ENCODE measurements at places on chromosomes 5 and 9. TPM values are rescaled to one million over a fixed set of nuclear protein-coding genes. Genes with fewer than 3 reads are reported as not detected.

- no peak for DNase-seq
Measured at GRCh38 chr5:35212122-35212982, 17.9 kb downstream of the PRLR start.

DNA sequence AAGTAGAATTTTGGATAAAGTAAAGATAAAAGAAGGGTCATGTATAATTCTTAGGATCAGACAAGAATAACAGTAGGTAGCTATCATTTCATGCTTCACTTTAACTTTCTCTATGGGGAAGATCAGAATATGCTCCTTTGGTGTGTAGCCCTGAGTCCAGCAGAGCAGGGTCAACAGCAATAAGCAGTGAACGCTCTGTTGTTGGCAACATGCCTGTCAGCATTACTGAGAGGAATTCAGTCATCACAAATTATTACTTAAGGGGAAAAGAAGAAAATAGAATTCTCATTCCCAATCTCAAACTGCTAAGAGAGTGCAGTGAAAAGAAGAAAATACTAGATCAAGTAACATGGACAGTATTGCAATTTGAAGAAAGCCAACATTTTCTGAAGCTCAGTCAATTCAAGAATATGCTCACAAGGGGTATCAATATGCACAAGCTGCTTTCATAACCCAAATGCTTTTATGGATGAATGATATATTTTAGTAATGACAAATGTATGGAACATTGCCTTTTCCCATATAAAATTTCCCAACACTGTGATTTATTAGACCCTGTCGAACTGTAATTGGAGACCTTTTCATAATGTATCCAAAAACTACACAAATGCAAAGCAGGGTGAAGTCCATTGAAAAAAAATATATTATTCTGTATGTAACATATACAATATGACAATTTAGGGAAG lies 1359.4 kb downstream of the EFNA5 start:
- no peak for DNase-seq

SPINK6 gene
- total RNA-seq: not detected

- DNase-seq: peak; percentile 67
Measured at GRCh38 chr5:139104577-139105276, 93.4 kb downstream of the SIL1 start.

- no peak for DNase-seq
Measured at GRCh38 chr5:68265347-68265746, 49.8 kb downstream of the PIK3R1 start.

PCDHB7 gene
- total RNA-seq: 0.77 TPM

RNF183 gene
- not detected for total RNA-seq

GRCh38 chr9:82124090-82124489 lies 135.5 kb downstream of the SPATA31D1 start:
- DNase-seq: no peak

RFESD gene
- 6.0 TPM for total RNA-seq

GRCh38 chr5:119322312-119322947 lies 33.4 kb upstream of the TNFAIP8 start:
- DNase-seq: no peak

DNA sequence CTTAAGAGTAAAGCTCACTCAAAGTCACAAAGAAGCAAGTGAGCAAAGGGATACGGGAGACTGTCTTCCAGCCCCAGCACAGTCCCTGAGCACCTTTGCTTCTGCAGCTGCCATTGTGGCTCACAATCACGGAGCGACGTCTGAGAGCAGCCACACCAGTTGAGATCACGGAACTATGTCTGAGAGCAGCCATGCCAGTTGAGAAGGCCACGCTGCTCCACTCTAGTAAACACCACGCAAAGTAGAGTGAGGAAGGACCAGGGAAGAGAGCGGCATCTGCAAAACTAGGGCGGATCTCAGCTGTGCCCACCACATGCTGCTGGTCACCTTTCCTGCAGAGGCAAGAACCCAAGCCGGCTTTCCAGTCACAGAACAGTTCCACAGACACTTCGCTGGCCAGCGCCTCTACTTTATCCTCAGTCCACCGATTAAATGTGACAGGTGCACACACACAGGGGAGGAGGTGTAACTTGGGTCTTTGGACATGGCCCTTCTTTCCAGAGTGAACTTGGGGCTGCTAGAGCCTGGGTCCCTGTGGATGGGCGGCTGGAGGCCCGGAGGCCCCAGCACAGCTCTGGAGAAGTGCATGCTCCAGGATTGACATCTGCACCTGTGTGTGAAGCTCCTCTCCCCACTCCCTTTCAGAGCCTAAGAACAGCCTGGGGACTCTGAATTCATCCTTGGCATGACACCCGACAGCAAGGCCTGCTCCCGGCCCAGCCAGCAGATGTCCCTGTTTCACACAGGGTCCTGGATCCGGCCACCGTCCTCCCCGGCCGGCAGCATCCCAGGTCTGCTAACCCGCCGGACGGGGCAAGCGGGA lies 324.9 kb upstream of the IRX4 start:
- DNase-seq: no peak

ANKRD31 gene
- not detected for total RNA-seq

DNA sequence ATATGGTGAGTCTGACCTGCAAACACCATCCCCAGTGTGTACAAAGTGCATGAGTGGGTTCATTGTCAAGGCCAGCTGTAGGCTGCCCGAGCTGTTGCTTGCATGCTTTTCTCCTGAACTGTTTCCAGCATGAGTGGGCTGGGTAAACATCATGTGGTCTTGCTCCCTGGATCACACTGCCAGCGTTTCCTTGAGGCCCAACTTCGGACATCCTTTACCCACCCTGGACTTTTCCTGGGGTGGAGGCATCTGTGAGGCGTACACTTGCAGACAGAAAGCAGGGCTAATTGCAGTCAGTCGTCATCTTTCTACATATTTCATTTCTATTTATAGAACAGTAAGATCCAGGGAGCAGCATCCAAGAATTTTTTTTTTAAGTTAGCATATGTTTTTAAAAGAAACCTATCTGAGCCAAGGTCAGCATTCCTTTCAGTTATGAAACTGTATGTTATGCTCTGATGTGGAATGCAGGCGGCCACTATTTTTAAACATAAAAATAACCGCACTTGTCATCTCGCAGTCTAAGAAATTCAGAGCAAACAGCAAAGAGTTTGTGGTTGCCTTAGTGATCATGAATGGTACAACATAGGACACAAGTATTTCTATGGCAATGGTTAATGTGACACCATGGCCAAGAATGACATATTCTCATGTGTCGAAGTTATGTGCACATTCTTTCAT lies 106.5 kb upstream of the DMRT1 start:
- DNase-seq: no peak

CYLC2 gene
- total RNA-seq: not detected

CDHR2 gene
- total RNA-seq: 0.20 TPM

DNA sequence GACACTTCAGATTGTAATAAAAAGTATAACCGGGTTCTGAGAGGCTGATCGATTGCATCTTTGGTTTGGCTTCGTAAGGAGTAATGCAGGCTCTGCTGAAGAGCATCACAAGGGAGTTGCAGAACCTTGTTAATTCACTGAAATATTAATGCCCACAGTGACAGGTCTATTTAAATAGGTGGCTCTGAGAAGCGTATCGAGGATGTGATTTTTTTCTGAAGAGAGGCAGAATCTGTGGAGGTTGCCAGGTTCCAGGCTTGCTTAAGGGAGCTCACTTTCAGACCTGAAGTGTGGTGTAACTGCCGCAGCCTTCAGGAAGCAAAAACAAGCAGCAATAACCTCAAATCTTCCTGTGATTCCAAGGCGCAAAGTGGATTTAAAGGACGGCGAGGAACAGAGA lies 80.3 kb downstream of the ANKRD33B start:
- no peak for DNase-seq

- no peak for DNase-seq
Measured at GRCh38 chr5:100706776-100707175, 171.6 kb downstream of the FAM174A start.

- DNase-seq: peak; percentile 49
Measured at GRCh38 chr5:140084541-140084940, 29.4 kb upstream of the PURA start.

DNA sequence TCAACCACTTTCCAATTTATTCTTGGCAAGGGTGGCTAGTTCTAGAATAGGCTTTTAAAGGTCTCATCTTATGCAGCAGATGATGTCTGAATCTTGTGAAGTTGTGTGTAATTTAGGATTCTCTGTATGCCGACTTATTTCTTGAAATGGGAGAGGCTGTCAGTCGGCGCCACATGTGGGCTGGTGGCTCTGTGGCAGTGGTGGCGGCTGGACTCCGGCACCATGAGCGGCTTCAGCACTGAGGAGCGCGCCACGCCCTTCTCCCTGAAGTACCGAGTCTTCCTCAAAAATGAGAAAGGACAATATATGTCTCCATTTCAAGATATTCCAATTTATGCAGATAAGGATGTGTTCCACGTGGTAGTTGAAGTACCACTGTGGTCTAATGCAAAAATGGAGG lies 8.3 kb upstream of the ATP6V0E1 start:
- no peak for DNase-seq

SMIM33 gene
- total RNA-seq: not detected

GRCh38 chr5:133790898-133791297 lies 177.5 kb downstream of the C5orf15 start:
- no peak for DNase-seq

GPR21 gene
- 0.72 TPM for total RNA-seq

DNA sequence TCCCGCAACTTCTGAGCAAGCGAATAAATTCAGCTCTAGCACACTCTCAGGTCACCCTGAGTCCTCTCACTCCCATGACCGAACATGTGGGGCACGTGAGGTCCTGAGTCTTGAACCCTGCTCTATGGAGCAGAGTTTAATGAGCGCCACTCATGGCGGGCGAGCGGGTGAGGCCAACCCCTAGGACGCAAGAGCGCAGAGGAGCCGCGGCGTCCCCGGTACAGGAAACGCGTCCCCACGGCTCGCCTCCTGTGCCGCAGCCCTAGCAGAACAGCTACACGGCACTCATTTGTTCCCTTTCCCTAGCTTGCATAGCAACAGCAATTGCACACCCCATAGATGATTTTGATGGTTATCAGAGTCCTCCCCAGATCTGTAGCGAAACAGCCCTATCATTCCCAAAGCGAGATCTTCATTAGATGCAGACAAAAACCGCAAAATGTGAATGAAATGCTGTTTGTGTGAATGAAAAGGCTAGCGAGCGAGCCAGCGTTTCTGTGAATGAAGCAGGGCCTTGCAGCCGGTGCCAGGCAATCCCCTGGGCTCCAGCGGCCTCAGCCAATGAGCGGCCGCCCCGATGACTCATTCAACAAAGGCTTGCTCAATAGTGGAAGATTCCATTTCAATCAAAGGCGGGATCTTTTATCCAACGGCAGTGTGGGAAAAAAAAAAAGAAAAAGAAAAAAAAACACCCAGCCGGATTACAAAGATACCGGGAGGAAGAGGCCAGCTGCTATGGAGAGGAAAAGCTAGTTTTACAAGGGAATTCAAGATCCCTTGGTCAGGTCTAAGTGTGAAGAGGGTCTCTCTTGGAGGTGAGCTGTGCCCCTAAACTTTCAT lies 1.5 kb upstream of the SHC3 start:
- peak; percentile 91 for DNase-seq

TBC1D2 gene
- 2.8 TPM for total RNA-seq

GRCh38 chr9:7166074-7166473 lies 408.3 kb downstream of the KDM4C start:
- DNase-seq: no peak

DNA sequence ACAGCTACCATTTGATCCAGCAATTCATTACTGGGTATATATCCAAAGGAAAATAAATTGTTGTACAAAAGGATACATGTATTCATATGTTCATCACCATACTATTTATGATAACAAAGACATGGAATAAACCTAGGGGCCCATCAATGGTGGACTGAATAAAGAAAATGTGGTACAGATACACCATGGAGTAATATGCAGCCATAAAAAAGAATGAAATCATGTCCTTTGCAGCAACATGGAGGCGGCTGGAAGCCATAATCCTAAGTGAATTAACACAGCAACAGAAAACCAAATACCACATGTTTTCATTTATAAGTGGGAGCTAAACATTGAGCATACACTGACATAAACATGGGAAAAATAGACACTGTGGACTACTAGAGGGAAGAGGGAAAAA lies 37.1 kb downstream of the FNIP1 start:
- no peak for DNase-seq

DNA sequence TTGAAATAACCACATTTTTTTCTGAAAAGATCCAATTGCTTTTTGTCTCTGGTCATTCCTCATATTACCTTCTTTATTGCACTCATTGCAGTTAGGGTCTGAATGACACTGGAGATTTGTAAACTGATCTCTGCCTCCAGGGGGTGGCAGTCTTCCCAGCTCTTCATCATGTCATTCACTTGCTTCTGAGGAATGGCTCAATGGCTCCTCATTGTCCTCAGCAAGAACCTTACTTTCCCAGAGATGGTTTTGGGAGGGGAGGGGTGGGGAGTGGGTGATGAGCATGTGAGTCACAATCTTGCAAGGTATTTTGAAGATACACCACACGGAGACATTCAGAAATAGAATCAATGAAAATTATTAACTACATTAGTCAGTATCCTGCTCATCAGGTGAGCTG lies 159.8 kb upstream of the GAS1 start:
- no peak for DNase-seq

- no peak for DNase-seq
Measured at GRCh38 chr9:11103525-11103924, 490.7 kb upstream of the PTPRD start.

DNA sequence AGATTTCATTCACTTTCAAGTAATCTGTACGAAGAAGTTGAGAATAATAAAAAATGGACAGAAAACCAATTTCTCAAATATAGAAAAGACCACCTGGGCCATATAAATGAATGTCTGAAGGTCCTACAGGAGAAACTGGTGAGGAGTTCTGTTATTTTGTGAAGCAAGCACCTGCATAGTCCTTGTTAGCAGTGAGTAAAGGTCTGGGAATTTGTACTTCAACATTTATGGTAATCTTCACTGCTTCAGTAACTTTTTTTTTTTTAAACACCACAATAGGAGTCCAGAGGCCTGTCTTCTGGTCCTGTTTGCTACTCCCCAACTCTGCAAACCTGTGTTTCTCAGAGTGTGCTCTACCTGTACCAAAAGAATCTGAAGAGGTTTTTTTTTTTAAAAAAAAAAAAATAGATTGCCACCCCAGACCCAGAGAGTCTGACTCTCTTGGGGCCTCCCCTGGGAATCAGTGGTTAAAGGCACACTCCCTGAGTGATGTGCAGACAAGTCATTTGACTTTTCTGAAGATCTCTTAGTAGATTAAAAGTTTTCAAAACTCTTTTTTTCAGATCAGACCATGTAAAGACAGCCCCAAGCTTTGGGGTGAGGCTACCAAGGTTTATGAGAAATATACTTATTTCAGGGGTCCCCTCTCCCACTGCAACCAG lies 55.5 kb downstream of the FAM81B start:
- DNase-seq: no peak

GRCh38 chr5:150461231-150461630 lies 11.7 kb upstream of the RPS14 start:
- DNase-seq: no peak

CCDC171 gene
- total RNA-seq: 1.7 TPM

Data from left ventricle myocardium superior (tissue), 1 donor.